Stimulated activated CD4-positive, alpha-beta T cell treated with anti-CD3 and anti-CD28 coated beads, Interleukin-15, amount 100 ng/mL, for 48 hours (primary cell): ENCODE measurements at places on chromosomes 5 and 9.
A peak's percentile ranks its signal among the peaks of the same experiment; 100 is the strongest.

DNA sequence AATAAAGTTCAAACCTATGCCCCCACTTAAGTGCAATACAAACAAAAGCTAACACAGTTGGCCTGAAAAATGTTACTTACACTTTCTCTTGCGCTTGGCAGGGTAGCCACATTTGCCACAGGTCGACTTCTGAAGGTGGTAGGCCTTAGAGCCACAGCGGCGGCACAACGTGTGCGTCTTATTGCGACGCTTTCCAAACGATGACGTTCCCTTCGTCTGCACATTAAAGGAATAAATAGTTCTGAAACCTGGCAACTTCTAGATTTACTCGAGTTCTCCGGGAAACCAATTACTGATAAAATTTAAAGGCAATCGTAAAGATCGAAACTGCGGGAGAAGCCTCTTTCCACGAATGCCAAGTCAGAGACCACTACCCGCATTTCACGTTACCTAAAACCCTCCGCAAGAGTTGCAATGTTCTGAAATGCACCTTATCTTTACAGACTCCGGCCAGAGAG, 602 bp downstream of the RPL37 start:
- DNase-seq = no peak

DNA sequence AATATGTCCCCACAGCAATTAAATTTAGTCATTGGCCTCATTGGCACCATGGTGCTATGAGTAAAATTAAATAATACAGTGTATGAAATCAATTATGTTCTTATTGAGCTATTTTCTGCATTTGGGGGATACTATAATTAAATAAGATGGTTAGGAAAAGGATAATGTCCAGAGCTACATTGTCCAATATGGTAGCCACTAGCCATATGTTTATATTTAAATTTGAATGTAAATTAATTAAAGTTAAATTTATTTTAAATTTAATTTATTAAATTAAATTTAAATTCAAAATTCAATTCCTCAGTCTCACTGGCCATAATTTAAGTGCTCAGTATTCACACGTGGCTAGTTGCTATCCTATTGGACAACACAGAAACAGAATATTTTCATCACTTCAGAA, 115.7 kb downstream of the SPATA31D1 start:
- DNase-seq = no peak

- no peak for DNase-seq
These were observed 110.1 kb downstream of the WNK2 start for GRCh38 chr9:93294011-93294410.

- DNase-seq = no peak
These were observed 3.1 kb downstream of the RNF44 start for GRCh38 chr5:176533894-176534611.

DNA sequence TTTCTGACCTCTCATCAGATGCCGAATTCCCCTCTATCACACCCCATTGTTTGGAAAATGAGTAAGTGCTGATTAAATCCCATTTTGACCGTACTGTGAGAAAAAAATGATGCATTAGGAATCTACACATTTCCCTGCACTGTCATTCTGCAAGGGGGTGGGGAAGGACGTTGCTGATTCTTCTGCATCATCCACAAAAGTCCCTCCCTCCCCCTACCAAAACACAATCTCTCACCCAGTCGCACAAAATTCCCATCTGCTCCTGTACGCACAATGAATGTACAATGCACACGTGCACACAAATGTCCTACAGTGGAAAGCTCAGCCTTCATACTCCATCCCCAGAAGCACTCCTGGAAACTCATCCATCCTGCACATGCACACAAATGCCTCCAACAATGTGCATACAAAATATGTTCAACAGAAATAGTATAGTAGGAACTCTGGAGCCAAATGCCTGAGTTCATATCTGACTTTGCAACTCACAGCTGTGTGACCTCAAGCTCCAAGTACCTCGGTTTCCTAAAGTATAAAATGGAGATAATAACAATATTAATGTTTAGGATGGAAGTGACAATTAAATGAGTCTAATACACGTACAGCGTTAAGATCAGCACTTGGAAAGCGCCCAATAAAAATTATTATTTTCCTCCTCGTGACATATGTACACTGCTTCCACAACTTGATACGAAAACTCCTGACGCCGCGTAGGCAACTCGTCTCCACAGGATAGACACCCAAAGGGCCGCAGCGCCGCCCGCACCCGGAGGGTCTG, 809 bp downstream of the TNIP1 start:
- no peak for DNase-seq

DNA sequence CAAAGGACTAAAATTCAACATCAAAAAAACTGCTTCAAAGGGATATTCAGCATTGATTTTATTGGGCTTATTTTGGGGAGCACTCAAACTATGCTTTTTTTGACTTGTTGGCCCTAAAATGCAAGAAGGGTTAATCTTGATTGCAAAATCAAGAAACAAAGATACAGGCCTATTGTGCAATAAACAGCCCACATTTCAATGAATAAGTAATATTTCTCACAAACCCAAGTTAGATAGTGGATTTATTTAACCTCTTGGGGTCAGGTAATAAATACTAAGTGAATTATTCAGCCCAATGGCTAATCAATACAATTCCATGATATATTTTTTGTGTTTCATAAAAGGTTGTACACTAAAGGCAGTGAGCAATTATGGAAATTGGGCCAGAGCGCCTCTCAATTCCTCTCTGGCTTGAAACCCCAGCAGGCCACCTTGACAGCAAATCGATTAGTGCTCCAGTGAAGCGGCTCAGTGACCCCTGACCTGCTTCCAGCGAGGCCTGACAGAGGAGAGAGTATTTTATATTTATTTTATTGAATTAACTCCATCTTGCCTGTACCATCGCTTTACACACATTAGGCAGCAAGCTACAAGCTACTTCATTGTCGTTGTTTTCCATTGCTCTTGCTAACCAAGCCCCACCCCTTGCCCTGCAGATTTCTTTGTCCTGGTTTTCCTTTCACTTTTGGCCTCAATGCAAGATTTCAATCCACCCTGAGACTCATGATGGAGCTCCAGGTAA, 65.5 kb downstream of the EBF1 start:
- no peak for DNase-seq

DNA sequence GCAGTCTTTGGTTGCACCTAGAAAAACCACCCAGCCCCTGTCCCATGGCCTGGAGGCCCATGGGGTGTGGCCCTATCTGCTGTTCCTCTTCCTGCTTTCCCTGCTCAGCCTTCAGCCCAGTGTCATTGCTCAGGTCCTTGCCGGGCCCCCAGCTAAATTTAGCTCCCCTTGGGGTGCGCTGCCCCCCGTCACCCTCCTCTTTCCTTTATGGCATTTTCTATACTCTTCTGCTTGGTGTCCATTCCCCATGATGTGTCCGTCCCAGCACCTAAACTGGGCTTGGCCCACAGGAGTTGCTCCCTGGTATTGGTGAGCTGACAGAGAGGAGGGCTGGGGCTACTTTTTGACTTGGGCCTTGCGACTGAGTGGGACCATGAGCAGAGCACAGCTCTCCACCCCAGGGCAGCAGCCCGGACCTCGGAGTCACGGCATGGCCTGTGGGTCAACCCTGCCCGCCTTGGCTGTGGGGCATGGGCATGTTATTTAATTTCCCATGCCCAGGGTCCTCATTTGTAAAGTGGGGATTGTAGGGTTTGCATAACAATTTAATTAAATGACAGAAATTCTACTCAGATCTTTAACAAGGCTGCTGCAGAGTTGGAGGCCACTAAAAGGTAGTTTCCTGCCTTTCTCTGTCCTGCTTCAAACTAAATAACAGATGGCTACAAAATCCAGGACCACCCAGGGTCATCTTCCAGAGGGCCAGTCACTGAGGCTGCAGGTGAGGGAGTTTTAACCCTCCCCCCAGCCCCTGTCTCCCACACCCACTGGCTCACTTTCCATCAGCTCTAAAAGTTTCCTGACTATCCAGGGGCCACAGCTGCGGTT, 98.2 kb downstream of the DAP start:
- no peak for DNase-seq

DNA sequence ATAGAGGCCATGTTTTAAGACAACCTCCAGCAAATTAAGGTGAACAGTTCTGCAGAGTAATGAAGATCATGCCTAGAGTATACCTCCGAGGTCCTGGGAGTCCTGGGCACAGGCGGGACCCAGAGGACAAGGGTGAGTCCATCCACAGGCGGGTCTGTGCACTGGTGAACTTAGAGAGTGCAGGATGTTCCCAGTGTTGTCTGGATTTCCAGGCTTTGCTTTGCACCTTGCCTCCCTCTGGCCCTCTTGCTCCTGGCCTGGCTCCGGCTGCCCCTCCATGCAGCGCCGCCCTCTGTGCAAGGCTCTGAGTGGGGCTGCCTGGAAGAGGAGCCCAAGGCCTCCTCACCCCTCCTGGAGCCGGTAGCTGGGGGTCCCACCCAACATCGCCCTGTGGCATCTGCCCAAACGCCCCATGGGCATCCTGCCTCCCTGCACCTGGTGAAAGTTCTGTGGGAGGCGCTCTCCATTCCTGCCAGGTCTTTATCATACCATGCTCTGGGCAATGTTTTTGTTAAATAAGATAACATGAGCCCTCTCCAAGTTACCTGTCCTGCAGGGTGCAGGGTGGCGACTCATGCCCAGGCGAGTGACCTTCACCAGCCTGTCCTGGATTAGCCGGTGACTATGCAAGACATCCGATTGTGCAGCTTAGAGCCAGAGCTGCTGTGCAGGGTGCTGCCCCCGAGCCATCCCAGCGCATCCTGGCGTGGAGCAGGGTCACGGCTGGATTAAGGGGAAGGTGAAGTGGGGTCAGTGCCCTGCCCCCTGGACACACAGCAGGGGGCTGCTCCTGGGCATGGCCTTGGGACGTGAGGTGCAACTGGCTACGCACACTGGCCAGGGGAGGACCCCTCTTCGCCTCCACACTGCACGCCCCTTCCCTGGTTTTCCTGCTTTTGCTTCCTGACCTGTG, 41.3 kb upstream of the LPCAT1 start:
- DNase-seq = no peak

- no peak for DNase-seq
These were observed 4.0 kb upstream of the RAD23B start for GRCh38 chr9:107279086-107279485.

GRCh38 chr5:89443508-89443907, 560.5 kb upstream of the MEF2C start:
- no peak for DNase-seq

GRCh38 chr9:71826279-71826678, 58.0 kb upstream of the CEMIP2 start:
- no peak for DNase-seq

DNA sequence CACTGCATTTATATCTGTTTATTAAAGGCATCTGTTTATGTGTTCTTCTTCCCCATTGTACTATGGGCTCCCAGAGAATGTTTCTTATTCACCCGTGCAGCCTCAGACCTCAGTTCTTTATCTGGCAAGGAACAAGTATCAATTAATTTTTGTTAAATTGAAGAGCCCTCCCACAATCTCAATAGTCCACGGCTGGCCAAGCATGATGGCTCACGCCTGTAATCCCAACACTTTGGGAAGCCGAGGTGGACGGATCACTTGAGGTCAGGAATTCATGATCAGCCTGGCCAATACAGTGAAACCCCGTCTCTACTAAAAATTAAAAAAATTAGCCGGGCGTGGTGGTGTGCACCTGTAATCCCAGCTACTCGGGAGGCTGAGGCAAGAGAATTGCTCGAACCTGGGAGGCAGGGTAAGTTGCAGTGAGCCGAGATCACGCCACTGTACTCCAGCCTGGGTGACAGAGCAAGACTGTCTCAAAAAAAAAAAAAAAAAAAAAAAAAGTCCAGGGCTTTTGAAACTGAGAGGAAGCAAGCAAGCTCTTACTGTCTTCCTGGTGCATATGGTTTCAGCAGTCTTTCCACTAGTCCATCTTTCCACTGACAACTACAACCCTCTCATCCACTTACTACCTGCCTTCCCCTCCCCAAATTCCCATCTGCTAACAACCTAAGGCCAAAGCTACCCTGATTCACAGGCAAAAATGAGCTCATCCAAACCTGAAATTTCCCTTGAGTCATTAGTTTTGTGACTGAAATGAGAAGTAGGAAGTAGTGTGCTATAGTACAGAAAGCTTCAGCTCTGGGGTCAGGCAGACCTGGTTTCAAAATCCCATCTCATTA, 2.3 kb upstream of the HK3 start:
- DNase-seq = peak; percentile 9

DNA sequence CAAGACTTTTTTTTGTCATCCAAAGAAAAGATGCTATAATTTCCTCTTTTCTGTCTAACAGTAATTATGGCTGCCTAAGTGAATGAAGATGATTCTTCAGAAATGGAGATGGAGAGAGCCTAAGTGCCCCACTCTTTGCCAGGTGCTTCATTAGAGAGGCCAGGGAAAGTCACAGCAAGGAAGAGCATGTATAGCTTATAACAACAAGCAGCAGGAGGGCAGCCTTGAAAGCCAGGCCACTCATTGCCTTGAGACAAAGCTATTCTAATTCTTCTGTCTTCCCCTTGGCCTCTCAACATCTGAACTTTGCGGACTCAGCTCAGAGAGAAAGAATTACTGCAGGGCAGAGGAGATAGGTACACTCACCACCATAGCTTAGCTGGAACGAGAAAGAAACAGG, 112.0 kb upstream of the ZNF366 start:
- DNase-seq = no peak

- no peak for DNase-seq
These were observed 131.3 kb upstream of the CCDC180 start for GRCh38 chr9:97176206-97176605.

- DNase-seq = no peak
These were observed 166.1 kb downstream of the EDIL3 start for GRCh38 chr5:84218546-84218945.

DNA sequence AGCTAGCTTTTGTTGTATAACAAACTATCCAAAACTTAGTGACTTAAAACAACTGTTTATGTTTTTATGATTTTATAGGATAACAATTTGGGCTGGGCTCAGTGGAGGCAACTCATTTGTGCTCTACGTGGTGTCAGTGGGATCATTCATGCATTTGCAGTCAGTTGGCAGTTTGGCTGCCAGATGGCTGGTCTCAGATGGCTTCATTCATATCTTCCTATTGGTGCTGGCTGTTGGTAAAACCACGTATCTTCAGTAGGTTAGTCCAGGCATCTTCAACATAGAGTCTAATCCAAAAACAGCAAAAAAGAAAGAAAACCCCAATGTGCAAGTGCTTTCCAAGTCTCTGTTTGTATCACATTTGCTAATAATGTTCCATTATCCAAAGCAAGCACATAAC, 51.7 kb upstream of the RIC1 start:
- no peak for DNase-seq

DNA sequence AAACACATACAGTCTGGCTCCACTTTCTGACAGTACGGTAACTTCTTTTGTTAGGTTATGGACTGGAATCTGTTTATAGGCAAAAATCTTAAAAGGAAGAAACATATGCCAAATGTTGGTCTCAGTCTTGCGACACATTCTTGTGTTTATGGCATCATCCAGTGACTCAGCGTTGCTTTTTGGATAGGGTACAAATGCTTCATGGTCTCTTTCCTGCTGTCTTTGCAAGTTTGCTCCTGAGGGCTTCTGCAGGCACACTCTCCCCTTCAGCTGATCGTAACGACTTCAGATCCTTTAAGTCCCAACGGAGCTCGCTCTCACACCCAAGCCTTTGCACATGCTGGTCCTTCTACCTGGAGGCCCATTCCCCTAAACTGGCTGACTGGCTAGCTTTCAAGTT, 23.6 kb upstream of the TNFSF8 start:
- peak; percentile 18 for DNase-seq
